ENCODE measurements at places on chromosomes 5 and 9.

DNA sequence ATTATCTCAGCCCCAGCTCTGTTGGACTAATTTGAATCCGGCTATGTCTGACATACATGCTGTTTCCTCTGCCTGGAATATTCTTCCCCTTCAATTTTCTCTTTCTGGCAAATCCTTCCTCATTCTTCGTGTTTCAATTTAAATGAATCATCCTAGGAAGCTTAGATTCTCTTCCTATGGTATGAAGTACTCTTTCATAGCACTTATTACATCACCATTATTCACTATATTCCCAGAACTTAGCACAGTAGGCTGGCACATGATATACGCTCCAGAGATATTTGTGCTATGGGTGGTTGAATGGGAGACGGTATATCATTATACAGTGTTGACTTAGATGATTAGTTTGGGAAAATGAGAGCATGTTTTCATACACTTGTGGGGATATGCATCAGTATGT lies 91.0 kb upstream of the JAK2 start:
- no peak for DNase-seq

- DNase-seq, result no peak
Measured at GRCh38 chr9:101572316-101572715, 22.5 kb downstream of the PPP3R2 start.

GRCh38 chr9:126463426-126463825 lies 136.8 kb downstream of the MVB12B start:
- no peak for DNase-seq

DNA sequence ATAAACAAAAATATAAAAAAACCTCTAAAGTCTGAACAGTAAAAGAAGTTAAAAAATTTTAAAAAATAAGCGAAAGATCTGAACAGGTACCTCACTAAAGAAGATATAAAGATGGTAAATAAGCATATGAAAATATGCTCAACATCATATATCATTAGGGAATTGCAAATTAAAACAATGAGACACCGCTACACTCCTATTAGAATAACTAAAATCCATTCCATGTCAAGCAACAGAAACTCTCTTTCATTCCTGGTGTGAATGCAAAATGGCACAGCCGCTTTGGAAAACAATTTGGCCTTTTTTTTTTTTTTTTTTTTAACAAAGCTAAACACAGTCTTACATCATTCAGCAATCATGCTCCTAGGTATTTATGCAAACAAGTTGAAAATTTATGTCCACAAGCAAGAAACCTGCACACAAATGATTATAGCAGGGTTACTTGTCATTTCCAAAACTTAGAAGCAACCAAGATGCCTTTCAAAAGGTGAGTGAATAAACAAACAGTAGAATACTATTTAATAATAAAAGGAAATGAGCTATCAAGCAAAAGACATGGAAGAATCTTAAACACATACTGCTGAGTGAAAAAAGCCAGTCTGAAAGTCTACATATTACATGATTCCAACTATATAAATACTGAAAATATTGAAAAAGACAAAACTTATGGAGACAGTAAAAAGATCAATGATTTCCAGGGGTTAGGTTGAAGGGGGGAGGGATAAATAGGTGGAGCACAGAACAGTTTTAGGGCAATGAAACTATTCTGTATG lies 22.1 kb downstream of the ANXA1 start:
- no peak for DNase-seq

- no peak for DNase-seq
Measured at GRCh38 chr5:172009536-172010270, 3.3 kb upstream of the FBXW11 start.

DNA sequence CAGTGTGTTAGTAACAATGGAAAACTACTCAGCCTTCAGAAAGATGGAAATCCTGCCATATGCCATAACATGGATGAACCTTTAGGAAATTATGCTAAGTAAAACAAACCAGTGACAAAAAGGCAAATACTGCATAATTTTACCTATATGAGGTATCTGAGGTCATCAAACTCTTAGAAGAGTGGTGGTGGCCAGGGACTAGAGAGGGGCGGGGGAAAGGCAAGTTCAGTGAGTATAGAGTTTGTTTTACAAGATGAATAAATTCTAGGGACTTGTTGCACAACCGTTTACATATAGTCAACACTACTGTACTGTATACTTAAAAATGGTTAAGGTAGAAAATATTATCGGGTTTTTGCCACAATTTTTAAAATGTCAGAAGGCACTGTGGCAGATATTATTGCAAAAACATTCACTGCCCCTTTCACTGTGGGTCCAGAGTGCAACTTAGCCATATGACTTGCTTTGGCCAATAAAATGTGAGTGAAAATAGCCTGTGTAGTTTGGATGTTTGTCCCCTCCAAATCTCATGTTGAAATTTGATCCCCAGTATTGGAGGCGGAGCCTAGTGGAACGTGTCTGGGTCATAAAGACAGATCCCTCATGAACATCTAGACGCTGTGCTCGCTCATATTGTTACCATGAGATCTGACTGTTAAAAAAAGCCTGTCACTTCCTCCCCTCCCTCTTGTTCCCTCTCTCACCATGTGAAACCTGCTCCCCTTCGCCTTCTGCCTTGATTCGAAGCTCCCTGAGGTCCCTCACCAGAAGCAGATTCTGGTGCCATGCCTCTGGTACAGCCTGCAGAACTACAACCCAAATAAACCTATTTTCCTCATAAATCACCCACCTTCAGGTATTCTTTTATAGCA lies 9.5 kb downstream of the ZNF367 start:
- DNase-seq, result no peak

DNA sequence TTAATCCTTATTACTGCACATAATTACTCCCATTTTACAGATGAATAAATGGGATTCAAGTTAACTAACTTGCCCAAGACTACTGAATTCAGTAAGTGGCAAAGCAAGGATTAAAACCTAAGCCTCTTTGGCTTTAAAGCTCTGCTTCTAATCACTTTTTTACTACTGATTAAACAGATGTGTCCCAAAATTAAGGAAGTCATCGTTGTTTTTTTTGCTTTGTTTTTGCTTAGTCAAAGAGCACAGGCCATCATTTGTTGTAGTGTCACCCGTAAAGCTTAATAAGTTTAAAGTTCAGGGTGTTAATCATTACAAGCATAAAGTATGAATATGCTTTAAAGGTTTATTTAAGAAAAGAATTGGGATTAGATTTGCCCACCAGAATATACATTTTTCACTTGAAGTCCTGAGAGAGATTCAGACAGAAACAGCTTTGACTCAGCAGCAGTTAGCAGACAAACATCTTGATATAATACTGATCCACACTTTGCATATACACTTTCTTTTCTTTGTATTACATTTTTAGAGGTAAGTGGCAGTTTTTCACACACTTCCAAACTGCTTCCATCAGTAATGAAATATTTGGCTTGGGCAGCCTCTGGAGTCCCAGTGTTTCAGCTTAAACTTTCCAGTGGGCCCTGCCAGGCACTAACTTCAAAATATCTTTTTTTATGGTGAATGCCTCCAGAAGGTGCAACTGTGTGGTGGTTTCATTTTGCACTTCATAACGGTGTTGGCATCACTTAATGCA lies 52.7 kb downstream of the PIK3R1 start:
- no peak for DNase-seq

DNA sequence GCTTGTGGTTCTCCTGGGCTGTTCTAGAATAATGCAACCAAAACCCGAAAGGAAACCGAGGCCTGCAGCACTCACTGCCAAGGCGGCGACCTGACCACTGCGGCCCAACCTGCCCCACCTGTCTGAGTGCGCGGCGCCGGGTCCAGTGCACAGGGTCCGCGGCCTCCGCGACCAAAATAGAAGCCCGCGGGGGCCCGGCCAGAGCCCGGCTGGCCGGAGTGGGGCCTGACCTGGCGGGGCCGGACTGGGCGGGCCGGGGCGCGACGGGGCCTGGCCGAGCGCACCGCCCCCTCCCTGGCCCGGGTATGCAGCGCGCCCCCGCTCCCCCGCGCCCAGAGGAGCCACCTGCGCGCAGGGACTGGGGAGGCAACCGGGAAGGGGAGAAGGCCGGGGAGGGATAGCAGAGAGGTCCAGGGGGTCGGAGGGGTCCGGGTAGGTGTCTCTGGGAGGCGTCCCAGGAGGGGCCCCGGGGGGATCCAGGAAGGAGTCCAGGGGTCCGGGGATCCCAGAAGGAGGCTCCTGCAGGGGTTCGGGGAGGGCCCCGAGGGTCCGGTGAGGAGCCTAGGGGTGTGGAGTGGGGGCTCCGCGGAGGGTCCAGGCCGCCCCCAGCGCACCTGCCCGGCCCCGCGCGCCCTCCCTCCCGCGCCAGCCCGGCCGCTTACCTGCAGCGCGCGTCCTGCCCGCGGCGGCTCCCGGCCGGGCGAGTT lies 503 bp downstream of the SEMA4D start:
- DNase-seq, result no peak

DNA sequence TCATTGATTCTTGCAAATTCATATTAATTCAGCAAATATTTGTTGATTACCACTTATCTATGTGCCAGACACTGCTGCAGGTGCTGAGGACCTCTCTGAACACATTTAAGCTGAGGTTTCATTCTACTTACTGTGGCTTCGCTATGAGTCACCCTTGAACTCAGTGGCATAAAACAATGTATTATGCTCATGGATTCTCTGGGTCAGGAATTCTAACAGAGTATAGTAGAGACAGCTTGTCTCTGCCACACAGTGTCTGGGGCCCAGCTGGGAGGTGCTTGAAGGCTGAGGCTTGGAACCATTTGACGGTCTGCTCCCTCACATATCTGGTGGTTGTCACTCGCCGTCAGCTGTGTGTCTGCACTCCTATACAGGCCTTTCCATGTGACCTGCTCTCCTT lies 124.3 kb upstream of the NR3C1 start:
- DNase-seq, result no peak

DNA sequence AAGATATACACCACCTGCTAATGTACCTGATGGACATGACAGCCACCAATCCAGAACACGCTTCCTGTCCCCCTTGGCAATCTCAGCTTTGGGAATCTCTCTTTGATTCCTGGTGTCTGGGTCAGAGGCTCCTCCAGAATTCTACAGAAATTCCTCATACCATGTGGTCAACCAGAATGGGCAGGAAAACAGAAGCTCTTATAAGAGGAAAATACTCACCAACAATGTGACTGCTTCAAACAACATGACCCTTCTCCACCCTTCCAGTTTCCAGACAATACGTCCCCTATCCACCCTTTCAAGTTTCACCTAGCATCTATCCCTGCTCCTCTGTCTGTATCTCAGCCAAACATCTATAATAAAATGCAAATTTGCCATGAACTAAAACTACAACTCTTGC lies 247.2 kb downstream of the DENND1A start:
- no peak for DNase-seq

GRCh38 chr5:3837506-3837905 lies 241.9 kb downstream of the IRX1 start:
- DNase-seq, result no peak

DNA sequence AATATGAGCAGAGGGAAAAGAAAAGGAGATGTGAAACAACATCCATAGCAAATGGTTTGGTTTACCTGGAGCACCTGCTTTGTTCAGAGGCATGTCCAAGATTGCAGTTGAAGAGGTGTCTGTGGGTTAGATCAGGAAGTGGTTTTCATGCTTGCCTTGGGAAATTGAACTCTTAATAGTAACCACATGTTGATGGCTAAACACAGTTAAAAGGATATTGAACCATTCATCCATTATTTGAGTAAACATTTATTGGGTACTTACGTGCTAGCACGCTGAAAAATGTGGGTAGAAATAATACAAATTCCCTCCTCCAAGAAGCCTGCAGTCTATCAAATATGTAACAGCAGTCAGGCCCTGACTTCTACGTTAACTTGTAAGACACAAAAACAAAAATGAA lies 235.7 kb upstream of the TNC start:
- DNase-seq, result no peak

DNA sequence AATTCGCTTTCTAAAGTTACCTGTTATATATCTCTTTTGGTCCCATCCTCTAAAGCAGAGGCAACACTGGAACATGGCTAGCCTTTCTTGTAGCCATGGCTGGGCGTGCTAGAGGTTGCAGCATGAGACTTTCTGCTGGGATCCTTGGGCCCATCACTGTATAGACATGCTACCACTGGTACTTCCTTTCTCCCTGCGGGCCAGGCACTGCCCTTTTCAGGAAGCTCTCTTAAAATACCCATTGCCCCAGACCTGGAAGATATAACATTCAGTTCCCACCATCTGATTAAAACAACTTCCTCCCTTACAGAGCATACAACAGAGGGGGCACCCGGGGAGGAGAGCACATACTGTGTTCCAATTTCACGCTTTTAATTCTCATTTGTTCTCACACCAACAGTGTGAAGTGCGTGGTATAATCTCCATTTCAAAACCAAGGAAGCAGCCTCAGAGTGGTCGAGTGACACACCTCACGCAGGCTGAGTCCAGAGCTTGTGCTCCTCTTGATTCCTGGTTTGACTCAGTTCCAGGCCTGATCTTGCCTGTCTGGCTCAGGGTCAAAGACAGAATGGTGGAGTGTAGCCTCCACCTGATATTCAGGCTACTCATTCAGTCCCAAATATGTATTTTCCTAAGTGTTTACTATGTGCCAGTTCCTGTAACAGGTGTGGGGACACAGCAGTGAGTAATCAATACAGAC lies 22.6 kb downstream of the PTGS1 start:
- no peak for DNase-seq

DNA sequence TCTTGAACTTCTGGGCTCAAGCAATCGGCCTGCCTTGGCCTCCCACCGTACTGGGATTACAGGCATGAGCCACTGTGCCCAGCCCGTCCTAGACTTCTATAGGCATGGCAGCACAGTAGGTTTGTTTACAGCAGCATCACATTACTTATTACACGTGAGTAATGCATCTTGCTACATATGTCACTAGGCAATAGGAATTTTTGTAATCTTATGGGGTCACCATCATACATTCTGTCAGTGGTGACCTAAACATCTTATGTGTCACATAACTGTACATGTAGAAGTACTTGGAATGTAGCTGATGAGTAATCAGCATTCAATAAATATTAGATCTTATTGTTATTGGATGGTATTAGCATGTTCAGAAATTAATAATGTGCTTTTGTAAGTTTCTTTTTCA lies 22.9 kb upstream of the ABCA1 start:
- no peak for DNase-seq

GRCh38 chr5:2591777-2592453 lies 159.6 kb downstream of the IRX2 start:
- DNase-seq, result no peak

GRCh38 chr5:155878991-155879575 lies 447.9 kb upstream of the SGCD start:
- no peak for DNase-seq

- DNase-seq, result no peak
Measured at GRCh38 chr5:78795757-78796156, 147.2 kb upstream of the LHFPL2 start.
